CD4-positive, alpha-beta T cell treated with Interleukin-17A for 1 hour (primary cell): ENCODE measurements at places on chromosomes 6 and 20.

GRCh38 chr6:126027601-126028000 lies 41.3 kb downstream of the TRMT11 start:
- DNase-seq = no peak

DNA sequence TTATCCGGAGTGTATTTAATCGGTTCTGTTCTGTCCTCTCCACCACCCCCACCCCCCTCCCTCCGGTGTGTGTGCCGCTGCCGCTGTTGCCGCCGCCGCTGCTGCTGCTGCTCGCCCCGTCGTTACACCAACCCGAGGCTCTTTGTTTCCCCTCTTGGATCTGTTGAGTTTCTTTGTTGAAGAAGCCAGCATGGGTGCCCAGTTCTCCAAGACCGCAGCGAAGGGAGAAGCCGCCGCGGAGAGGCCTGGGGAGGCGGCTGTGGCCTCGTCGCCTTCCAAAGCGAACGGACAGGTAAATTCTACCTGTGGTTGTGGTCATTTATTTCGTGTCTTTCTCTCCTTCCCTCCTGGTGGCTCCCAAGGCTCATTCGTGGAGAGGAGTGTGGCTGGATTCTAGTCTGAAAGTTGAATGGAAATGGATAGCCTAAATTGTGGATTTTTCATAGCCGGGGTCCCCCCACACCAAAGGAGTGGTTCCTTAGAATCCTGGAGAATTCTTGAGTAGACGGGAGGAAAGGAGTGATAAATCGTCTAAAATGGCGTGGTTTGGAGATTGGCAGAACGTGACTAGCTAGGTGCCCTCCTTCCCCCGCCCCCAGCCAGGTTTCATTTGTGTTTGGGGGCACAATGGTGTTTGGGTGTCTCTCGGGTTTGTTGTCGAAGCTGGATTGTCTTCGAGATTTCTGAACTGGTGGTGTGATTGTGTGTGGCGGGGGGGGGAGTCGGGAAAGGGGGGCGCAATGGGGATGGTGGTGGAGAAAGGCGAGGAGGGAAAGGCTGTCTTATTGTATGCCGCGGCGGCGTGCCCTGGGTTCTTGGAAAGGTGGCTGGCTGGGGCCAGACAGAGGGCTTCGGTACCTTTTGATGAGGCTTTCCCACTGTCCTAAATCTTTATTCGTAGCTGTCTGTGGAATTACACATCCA lies 673 bp downstream of the MARCKS start:
- no peak for DNase-seq

GRCh38 chr20:56626367-56627121 lies 2.6 kb upstream of the TFAP2C start:
- no peak for DNase-seq

DNA sequence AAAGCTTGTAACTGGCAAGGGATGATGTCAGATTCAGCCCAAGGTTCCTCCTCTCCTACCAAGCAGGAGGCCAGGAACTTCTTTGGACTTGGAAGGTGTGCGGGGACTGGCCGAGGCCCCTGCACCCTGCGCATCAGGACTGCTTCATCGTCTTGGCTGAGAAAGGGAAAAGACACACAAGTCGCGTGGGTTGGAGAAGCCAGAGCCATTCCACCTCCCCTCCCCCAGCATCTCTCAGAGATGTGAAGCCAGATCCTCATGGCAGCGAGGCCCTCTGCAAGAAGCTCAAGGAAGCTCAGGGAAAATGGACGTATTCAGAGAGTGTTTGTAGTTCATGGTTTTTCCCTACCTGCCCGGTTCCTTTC lies 14.4 kb downstream of the TNFAIP3 start:
- DNase-seq = no peak

GRCh38 chr6:147868427-147869190 lies 360.1 kb downstream of the SAMD5 start:
- DNase-seq = no peak

DNA sequence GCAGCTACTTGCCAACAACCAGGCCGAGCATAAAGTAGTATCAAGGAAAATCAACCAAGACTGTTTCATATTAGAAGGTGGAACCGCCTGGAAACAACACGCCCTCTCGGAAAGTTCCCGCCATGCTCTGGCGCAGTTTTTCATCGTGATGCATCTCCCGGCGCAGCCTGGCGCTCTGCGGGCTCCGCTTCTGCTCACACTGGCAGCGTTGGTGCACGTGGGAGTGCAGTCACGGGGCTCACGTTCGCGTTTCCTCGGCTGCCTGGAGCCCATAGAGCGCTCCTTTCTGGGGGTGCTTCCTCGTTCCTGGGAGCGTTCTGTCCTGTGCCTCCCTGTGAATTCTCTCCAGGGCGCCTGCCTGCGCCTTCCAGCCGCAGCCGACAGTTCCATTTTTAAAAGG lies 227.3 kb downstream of the TBXT start:
- DNase-seq = no peak

DNA sequence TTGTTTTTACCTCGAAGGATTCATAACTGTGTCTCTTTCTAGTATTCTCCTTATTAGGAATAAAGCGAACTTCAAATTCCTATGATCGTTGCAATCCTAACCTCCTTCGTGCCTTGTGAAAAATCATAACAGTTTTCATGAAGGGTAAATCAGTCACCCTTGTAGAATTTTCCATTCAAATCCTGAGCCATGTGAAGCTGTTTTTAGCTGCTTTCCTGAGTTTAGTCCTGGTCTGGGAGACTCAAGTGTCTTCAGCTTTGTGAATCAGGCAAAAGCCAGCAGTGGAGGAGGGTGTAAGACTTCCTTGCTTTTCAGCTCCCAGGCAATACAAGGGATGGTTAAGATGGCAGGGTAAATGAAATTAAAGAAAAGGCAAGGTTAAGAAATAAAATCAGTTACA lies 24.3 kb downstream of the GCNT2 start:
- no peak for DNase-seq

DNA sequence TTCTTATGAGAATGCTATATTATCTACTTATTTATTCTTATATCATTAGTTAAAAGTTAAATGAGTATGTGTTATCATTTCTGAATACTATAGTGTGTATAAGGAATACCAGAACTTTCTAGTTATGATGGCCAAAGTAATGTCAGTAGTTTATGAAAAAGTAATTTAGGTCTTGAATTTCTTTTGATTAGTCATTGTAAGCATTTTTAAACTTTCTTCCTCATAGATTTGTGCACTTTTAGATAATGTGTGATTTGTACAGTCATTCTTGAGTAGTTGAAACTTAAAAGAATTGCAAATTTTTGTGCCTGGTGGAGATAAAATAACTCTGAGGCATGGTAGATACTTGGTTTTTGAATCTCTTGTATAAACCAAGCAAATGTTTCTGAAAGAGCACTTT lies 311.3 kb downstream of the CDKAL1 start:
- no peak for DNase-seq

- peak; percentile 80 for DNase-seq
Observed at GRCh38 chr6:34236131-34236442, 586 bp upstream of the HMGA1 start.

DNA sequence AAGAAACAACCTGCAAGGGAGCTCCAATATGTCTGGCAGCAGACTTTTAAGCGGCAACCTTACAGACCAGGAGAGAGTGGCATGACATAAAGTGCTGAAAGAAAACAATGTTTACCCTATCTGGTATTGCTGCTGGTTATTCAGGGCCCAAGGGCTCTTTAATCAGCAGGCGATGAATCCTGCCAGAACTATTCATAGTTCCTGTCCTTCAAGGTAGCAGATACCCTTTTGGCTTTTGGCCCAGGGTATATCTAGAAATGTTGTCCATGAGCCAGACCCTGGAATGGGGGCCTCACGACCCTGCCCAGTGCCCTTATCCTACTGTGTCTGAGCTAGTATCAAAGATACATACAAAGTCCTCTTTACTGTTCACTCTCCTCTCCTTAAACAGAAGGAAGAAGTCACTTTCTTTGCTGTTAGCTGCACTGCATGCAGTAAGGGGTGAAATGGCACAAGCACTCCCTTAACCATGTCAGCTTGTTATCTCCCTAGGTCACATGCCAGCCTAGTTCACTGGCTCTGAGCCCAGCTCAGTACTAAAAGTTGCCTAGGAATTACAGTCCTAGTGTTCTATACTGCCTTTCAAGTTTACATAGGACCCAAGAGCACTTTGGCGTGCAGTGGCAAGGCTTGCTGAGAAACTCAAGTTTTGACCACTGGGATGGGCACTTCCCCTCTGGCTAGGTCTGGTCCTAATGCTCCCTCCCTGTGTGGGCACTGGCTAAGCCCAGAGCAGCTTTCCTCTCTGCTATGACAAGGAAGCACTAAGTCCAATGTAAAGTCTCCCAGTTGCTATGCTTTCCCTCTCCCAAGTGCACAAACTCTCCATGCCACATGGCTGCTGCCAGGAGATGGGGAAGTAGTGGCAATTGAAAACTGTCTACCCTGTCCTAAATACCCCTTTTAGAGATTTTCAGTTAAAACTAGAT lies 122.0 kb downstream of the HTR1B start:
- no peak for DNase-seq

GRCh38 chr6:139996253-139996834 lies 621.9 kb upstream of the CITED2 start:
- no peak for DNase-seq

DNA sequence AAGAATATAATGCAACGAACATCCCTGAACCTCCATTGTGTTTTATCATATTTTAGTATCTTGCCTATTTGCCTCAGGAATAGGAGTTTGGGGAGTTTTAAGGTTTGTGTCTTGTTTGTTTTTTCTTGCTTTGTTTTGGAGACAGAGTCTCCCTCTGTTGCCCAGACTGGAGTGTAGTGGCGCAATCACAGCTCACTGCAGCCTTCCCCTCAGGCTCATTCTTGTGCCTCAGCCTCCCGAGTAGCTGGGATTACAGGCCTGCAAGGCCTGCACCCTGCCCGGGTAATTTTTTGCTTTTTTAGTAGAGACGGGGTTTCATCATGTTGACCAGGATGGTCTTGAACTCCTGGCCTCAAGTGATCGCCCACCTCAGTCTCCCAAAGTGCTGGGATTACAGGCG lies 63.3 kb upstream of the CARMIL1 start:
- DNase-seq = no peak

- DNase-seq = no peak
Observed at GRCh38 chr20:54555150-54555549, 79.8 kb downstream of the DOK5 start.

- no peak for DNase-seq
Observed at GRCh38 chr6:99338188-99338587, 11.3 kb downstream of the FAXC start.

DNA sequence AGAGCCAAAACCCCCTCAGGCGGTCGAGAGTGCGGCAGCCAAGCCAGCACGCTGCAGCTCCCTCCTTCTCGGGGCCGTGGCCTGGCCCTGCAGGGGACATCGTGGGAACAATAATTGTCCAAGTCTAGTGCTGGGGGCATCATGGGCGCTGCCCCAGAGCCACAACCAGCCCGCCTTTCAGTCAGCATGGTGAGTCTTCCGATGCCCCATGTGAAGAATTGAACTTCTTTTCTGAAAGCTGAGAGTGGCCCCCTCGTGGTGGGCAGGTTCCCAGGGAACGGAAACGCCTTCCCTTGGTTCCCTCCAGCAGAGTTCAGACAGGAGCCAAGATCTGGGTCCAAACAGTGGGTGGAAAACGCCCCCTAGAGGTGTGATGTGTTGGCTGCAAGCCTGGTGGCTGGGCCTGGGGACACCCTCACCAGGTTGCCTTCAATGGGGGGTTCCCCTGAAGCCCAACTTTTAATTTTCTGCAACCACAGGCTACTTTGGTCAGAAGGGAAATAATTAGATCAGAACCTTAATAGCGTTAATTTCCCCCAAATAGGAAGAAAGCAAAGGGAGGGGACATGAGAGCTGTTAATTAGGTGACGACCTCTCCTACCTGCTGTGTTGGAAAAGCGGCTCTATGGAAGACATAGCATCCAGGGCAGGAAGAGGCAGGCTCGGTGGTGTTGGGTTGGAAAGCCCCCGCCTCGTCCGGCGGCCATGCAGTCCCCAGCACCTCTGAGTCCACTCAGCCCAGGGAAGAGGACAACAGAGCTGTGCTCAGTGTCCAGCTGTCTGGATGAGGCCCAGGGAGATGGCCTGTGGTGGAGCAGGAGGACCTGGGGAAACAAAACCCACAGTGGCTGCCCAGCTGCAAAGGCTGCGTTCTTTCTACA lies 4.7 kb upstream of the MRGBP start:
- DNase-seq = peak; percentile 82

- DNase-seq = no peak
Observed at GRCh38 chr6:140956571-140957369, 1176.0 kb upstream of the GJE1 start.

DNA sequence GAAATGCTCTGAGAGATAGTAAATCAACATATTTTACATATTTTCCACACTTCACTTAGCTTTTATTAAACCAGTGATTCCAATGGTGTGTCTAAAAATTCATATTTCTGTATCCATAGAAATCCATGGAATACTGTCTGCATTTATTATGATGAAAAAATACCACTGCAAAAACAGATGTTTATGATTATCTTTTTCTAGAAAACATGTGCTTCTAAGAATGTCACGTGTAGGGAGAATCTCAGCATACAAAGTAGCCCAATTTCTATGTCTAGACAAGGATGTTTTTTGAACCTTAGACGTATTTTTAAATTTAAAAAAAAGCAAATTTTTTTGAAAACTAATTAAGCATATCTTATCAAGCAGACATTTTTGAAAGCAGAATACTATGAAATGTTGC lies 622.4 kb downstream of the TENT5A start:
- no peak for DNase-seq

DNA sequence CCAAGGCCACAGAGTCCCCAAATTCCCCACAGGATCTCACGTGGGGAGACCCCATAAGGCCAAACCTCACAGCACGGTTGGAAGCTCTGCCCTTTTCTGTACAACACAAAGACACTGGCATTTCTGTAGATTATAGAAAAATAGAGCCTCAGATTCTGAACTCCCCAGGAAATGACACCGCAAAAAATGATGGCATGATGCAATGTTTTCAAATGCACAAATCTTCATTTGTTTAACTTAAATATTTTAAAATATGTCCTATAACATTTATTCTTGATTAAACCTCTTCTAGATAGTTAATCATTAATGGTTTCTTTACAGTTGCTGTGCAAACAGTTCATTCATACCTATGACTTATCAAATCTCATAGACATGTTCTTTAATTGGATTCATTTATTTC lies 33.8 kb downstream of the SIM1 start:
- DNase-seq = no peak

DNA sequence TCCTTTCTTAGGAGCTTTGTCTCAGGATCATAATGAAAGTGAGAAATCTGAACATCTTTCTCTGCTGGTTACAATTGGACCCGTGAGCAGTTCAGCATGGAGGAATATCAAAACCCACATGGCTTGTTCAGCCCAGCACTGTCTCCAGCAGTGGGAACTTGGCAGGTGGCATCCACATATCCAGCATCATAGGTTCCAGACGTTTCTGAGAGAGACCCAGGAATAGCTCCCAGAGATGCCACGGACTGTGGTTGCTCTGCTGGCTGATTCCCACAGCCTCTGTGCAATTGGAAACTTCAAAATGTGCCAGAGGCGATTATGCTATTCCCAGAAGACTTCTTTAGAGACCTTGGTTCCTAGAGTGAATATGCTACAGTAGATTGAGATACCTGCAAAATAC lies 76.4 kb downstream of the PHACTR2 start:
- no peak for DNase-seq

DNA sequence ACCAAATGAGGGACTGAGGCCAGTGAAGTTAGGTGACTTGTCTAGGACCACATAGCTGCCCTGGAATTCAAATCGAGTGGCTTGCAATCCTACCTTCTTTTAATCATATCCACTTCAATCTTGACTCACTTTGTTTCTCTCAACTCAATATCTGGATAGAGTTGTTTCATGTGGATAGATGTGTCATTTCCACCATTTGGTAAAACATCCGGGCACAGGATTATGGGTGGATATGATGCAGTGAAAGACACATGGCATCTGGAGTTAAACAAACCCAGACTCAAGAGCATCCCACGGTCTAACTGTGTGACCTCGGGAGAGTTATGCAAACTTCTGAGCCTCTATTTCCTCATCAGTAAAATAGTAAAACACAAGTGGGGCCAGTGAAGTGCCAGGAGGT lies 103.6 kb upstream of the CNKSR3 start:
- DNase-seq = no peak

- no peak for DNase-seq
Observed at GRCh38 chr6:155219299-155219698, 44.5 kb upstream of the CLDN20 start.
